ENCODE measurements at places on chromosomes 1 and 21.

GRCh38 chr1:155909894-155910293, 1.3 kb downstream of the RIT1 start:
- DNase-seq, result no peak

DNA sequence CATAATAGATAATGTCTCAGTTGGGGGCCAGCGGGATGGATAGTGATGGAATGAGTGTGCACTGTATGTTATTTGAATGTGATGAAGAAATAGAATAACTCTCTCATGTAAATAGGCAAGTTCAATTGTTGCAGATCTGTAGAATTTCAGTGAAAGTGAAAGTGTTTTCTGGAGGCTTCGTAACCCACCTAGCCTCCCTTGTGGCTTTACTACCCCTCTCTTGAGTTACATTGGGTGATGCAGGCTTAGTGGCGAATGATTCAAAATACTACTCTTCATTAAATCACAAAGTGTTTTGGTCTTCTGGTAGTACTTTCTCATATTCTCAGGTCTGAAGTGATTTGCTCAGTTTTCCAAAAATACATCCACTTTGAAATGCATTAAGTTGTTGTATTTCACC, 411.9 kb downstream of the ZP4 start:
- no peak for DNase-seq

DNA sequence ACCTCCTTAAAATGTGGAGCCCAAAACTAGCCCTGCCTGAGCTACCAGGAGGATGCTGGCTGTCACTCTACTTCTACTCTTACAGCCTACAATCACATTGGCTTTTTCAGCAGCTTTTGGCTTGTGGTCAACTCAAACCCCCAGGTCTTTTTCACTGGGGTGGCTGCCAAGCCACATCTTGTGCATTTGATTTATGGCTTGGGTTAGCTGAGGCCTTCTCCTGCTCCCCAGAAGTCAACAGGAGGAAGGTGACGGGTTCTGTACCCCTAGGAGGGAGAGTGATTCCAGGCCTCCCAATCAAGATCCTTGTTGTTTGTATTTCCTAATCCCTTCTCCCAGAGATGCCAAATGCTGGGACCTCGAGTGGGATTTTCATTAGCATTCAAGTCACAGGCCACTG, 124.3 kb downstream of the LACTBL1 start:
- DNase-seq, result no peak

DNA sequence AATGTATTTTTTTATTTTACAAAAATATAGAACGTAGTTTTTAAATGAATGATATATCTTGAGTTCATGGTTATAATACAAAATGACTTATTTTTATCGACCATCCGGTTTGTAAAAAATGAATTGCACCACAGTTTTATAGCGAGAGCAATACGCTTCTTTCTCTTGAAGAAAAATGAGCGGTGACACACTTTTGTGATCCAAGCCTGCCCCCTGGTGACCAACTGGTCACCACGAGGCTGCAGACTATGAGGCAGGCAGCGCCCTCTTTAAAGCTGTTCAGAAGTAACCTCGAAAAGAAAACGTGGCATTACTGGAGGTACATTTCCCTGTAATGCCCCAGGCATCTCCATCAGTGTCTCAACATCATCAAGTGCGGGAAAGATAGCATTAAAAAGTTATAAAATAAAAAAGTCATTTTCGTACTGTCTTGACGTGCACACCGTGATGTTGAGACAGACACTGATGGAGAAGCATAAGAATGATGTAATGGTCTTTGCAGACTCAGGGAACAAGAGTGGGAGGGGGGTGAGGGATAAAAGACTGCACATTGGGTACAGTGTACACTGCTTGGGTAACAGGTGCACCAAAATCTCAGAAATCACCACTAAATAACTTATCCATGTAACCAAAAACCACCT, 734.2 kb upstream of the ADAMTS5 start:
- DNase-seq, result peak; percentile 4

DNA sequence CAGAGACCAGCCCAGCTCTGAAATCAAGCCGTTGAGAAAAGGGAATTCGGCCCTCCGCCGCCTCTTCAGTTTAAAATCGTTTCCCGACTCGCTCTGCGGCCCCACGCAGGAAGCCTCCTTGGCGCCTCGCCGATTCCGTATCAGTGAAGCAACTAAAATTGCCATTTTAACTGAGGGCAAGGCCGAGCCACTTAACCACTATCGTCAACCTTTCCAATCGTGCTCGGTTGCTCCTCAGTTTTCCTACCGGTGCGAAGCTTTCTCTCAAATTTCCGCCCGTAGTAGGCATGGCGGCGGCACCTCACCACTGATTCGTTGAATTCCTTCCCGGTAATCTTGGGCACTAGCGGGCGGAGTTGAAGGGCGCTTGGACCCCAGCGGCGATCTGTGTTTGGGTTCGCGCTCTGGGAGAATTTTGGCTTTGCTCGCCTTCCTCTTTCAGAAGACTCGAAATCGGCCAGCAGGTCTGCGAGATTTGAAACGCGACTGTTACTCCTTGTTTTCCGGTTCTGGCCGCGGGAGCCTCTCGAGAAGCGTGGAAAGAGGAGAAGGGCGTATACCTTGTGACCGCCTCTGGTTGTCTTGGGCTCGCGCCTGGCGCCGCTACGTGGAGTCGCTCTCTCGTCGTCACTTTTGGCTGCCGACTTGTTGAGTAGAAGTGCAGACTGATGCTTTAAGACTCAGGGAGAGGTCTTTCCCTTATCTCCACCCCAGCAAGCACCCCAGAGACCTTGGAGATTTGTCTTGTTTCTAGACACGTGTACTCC, at the start of the genes CENPL and DARS2:
TSS of gene CENPL (minus strand) at position 569 of the 767 bp plus-strand sequence. CDS start 13,584 bp downstream, outside the sequence.
TSS of gene DARS2 (plus strand) at position 359 of the 767 bp plus-strand sequence. CDS start 557 bp downstream, outside the sequence.
- peak; percentile 60 for DNase-seq

GRCh38 chr1:50492142-50492541, 68.9 kb upstream of the DMRTA2 start:
- no peak for DNase-seq

DNA sequence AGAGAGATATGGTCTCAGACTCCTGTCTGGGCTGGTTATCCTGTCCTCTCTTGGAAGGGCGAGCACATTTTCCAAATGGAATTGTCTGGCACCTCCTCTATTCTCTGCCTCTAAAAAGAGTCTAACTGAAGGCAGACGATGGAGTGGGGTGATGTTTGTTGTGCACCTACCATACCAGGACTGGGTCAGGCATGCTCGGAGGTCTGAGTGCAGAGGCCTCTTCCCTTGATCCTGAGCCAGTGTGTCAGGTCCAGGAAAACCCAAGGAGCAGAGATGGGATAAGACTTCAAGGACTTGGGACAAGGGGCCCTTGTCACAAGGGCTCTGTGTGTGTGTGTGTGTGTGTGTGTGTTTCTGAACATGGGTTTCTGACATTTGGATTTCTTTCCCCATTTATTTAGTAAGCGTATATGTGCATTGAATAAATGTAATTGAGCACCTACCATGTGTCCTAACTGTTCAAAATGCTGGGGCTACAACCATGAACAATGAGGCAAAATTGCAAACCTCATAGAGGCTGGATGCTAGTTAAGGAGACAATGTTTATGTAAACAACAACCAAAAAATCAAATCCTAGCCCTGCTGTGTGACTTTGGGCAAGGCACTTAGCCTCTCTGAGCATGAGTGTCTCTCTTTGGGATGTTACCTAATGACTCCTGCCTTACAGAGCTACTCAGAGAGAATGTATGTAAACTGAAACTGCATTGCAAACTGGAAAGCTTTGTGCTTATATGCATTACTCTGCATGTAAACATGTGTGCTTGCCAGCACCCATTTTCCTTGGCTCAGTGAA, 276.3 kb downstream of the FOXD2 start:
- DNase-seq, result no peak

DNA sequence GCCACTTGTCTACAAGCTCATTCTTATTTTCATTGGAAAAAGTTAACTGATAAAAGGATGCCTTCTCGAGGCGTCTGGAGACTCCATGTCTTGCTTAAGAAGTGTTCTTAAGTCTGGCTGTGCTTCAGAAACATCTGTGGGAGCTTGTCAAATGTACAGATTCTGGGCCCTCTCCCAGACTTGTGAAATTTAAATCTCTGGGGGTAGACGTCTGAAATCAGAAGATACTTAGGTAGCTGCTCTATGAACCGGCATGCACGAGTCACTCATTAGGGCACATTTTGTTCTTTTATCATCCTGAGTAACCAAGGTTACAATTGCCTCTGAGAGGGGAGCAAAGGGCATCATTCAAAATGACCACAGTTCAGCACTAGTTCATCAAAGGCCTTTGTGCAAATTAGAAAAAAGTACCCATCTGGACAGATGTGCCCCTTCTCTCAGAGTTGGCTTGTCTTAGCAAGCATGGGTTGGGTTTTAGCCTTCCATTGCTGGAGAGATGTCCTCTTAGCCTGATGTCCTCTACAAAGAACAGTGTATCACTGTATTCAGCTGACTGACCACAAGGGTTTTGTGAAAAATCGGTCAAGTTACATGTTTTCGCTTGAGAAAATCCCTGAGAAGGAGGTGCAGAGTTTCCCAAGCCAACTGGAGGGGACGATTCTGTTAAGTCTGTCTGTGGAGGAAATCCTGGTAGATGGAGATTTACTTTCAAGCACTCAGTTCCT, 156.9 kb downstream of the ASTN1 start:
- DNase-seq, result no peak

GRCh38 chr1:90973897-90974798, 47.7 kb downstream of the ZNF644 start:
- DNase-seq, result no peak

- DNase-seq, result no peak
These were observed 36.3 kb upstream of the CASZ1 start for GRCh38 chr1:10832703-10833102.

DNA sequence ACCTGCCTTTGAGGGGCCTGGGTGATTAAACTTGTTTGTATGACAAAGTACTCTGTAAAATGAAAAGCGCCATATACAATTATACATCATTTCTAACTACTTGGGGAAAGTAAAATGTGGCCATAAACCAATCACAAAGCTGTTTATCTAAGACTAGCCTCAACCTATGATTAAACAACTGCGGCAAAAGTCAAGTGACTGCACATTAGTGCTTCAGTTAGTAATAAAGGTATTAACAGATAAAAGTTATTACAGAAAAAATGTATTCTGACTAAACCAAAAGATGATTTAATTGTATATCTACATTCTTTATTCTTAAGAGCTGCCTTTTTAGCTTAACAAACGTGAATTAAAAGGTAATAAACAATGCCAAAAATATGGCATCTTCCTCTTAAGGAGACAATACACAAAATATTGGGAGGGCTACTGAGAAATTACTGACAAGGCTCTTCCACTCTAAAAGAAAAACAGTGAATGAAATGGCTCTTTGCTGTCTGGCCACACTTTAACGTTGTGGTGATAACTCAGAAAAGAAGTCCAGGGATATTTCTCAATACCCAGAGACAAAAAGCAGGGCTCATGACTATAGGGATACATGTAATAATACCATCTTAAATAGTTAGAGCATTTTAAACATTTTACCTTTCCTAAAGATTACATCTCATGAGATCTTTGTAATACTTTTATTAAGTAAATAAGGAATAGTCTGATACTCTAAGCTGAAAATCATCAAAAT, 8.6 kb downstream of the ARHGAP29 start:
- DNase-seq, result no peak

DNA sequence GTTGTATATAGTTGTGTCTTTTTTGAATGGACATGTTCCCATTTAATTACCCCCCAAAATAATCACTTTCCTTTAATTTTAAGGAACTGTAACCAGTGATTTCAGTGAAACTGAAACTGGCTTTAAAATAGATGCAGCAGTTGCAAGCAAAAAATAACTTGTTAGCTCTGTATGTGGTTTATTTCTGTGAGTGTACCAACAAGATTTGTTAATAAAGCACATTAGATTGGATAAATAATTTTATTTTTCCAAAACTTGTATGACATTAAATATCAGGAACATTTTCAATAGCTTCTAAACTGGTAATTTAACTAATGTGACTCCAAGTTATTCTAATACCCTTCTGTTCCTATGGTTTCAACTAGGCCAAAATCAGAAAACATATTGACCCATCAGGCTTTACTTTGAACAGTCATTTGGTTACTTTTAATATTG, 184.3 kb upstream of the CACYBP start:
- DNase-seq, result no peak

DNA sequence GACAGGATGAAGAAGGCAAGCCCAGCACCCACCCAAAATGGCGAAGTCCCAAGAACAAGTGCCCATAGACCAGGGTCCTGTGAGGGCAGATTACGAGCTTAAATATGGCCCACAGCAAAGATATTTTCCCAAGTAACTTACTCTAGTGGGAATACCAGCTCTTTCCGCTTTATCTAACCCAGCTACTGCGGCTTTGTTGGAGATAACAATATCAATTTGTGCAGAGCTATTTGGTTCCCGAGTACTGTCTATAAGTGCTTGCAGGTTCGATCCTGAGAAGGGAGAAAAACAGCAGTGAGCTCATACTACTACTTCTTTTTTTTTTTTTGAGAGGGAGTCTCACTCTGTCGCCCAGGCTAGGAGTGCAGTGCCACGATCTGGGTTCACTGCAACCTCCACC, 14.3 kb upstream of the DNAJC28 start:
- no peak for DNase-seq

GRCh38 chr1:65317866-65318653, 8.7 kb downstream of the DNAJC6 start:
- no peak for DNase-seq

GRCh38 chr1:156865865-156866248, 5.2 kb downstream of the NTRK1 start:
- no peak for DNase-seq

GRCh38 chr1:24266398-24266941, 52.7 kb upstream of the GRHL3 start:
- DNase-seq, result no peak

GRCh38 chr1:226603858-226604559, 55.4 kb downstream of the STUM start:
- DNase-seq, result no peak

- no peak for DNase-seq
These were observed 39.1 kb downstream of the KANK4 start for GRCh38 chr1:62280150-62280549.

DNA sequence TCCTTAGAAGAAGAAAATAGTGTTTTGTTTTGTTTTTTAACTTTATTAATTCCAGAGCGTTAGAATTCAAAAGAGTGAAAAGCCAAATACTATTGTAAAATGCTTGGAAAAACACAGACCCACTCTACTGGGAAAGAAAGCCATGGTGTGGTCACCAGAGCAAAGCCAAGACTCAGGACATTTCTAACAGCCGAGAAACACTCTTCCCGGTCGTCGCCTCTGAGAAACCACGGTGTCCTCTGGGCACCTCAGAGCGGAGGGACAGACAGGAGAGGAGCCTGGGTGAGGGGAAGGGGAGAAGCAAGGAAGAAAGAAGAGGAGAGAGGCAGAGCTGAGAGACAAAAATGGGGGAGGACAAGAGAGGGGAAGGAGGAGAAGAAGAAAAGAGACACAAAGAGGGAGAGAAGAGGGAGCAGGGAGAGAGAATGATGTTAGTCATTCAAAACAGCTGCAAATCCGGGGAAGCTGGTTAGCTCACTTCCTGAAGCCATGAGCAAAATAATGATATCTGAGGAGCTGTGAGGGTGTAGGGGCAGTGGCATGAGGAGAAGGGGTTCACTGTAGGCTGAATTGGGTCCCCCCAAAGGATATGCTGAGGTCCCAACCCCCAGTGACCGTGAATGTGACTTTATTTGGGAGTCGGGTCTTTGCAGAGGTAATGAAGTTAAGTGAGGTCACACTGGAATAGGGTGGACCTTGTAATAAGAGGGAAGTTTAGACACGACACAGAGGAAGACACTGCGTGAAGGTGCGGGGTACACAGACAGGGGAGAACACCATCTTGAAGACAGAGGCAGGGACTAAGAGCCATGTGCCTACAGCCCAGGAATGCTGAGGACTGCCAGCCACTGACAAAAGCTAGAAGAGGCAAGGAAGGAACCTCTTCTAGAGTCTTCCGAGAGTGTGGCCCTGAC, 58.2 kb upstream of the DMRTB1 start:
- no peak for DNase-seq

GRCh38 chr1:61259379-61260148, 177.2 kb downstream of the NFIA start:
- DNase-seq, result no peak

Measured in HuH-7.5 (cell line).